Aortic smooth muscle cell (primary cell): ENCODE measurements at places on chromosomes 2 and 18. TPM values are rescaled to one million over a fixed set of nuclear protein-coding genes. Genes with fewer than 3 reads are reported as not detected.

The NGEF gene
- total RNA-seq, result 14.9 and 16.0 TPM in 2 replicates

The CHST9 gene
- not detected in 2 replicates for total RNA-seq

The ITPRIPL1 gene
- 0.26 and 0.75 TPM in 2 replicates for total RNA-seq

The PRKAG3 gene
- 0.40 and 1.9 TPM in 2 replicates for total RNA-seq

The EPAS1 gene
- 70.4 and 99.0 TPM in 2 replicates for total RNA-seq

The UGT1A9 gene
- not detected in 2 replicates for total RNA-seq

The CRYBA2 gene
- not detected in 2 replicates for total RNA-seq

The NT5DC4 gene
- total RNA-seq, result not detected in 2 replicates

The ALLC gene
- total RNA-seq, result not detected in 2 replicates

The CENPO gene
- total RNA-seq, result 10.1 and 15.1 TPM in 2 replicates

The DSC1 gene
- total RNA-seq, result not detected in 2 replicates

The EGR4 gene
- total RNA-seq, result not detected in 2 replicates

The MYO5B gene
- 0.06 and 0.13 TPM in 2 replicates for total RNA-seq

The AMER3 gene
- total RNA-seq, result not detected in 2 replicates

The EN1 gene
- not detected in 2 replicates for total RNA-seq

The IDH1 gene
- 146 and 218 TPM in 2 replicates for total RNA-seq

The SPR gene
- total RNA-seq, result 30.8 and 31.3 TPM in 2 replicates
